Skin of body (tissue), 3 donors: ENCODE measurements at places on chromosomes 7 and 10. TPM values are rescaled to one million over a fixed set of nuclear protein-coding genes. Genes with fewer than 3 reads are reported as not detected.

CALHM3 gene
- total RNA-seq = not detected

STOX1 gene
- 5.7 TPM for total RNA-seq

SORBS1 gene
- total RNA-seq = 33.7 TPM

ITIH5 gene
- total RNA-seq = 28.4 TPM

PAX4 gene
- total RNA-seq = not detected

GRID1 gene
- total RNA-seq = 2.7 TPM

TRUB1 gene
- total RNA-seq = 21.1 TPM

ITPRID1 gene
- total RNA-seq = 1.8 TPM

SLC16A12 gene
- total RNA-seq = 1.7 TPM

GALNT17 gene
- total RNA-seq = 6.3 TPM

FKBP6 gene
- not detected for total RNA-seq

SLC26A3 gene
- not detected for total RNA-seq

POM121 gene
- total RNA-seq = 9.6 TPM
